Fibroblast of pulmonary artery (primary cell): ENCODE measurements at places on chromosomes 11 and 22.

GRCh38 chr11:57604296-57605027 lies 7.0 kb downstream of the SERPING1 start:
- DNase-seq, result no peak

DNA sequence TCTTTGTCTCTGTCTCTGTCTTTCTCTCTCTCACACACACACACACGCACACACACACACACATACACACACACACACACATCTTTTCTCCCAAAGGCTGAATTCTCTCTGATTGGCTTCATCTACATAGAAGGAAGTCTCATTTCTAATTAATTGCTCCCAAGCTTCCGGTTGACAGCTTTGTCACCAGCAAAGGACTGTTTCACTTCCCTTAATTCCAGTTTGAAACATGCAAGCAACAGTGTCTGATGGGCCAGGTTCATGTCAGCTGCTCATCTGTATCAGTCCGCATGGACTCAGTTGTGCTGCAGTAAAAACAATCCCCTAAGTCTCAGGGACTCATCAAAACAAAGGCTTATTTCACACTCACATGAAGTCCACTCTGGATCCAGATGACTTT lies 16.2 kb upstream of the PVALB start:
- DNase-seq, result no peak

DNA sequence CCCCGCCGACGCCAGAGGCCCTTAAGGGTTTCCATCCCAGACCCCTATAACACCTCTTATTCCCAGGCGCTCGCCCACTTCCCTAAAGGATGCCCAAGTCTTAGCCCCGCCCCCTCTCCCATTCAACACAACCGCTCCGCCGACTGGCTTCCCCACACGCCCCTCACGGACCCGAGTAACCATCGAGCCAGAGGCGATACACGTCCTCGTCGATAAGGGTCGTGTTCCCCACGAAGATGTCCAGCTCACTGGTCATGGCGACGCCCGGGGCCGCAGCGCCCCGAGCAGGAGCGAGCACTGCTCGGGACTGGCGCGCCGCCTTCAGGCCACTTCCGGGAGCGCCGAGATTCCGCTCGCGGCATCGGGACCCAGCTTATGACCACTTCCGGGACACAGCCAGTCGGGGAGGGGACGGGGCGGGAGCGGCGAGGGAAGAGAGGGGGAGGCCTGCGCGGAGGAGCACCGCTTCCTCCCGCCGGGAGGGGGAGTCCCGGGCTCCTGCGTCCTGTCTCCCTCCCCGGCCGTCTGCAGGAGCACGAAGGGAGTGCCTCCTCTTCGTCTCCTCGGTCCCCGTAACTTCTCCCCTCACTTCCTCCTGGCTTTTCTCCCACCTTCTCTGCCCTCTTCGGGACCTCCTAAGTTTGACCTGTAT lies at the start of gene FIBP:
TSS of gene FIBP (minus strand) at position 309 of the 652 bp plus-strand sequence. CDS start at position 256, 53 bp downstream.
- DNase-seq, result peak; percentile 97

GRCh38 chr11:10580623-10581022 lies 12.2 kb upstream of the LYVE1 start:
- no peak for DNase-seq
